ENCODE measurements at places on chromosomes 12 and 14. TPM values are rescaled to one million over a fixed set of nuclear protein-coding genes. Genes with fewer than 3 reads are reported as not detected.

DNA sequence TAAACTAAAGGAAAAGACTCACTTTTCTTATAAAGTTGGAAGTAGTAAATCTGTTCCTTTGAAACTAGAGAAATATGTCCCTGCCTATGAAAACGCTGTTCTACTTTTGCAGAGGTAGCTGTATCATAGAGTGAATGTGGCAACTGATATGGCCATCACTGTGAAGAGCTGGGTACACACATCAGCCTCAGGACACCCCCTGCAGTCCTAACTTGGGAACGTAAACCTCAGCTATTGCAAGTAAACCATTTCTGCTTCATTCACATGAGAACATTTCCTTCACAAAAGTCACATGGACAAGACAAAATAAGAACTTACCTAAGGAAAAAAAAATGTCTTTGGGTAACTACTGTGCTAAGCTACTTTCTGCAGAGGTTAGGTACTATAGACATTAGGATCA lies 233.3 kb upstream of the PPFIA2 start:
- no peak for DNase-seq

DNA sequence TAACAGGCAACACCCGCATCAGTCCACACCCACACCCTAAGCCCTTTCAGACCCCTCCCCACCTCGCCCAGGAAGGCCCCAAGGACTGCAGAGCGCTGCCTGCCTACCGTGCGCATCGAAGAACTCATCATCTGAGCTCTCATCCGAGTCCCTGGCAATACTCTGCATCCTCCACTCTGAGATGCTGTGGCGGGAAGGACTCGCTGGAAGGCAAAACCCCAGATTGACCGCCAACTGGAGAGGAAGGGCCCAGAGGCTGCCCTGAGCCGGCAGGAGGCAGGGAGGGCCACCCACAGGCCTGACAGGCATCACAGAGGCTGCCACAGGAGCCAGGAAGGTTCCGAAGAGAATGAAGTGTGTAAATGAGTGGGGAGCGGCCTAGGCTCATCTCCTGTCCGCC lies 23.8 kb downstream of the ARL6IP4 start:
- no peak for DNase-seq

- DNase-seq = no peak
These were observed 57.9 kb downstream of the FZD10 start for GRCh38 chr12:130219929-130220705.

GRCh38 chr14:20630340-20631022 lies 11.0 kb downstream of the OR6S1 start:
- DNase-seq = no peak

DNA sequence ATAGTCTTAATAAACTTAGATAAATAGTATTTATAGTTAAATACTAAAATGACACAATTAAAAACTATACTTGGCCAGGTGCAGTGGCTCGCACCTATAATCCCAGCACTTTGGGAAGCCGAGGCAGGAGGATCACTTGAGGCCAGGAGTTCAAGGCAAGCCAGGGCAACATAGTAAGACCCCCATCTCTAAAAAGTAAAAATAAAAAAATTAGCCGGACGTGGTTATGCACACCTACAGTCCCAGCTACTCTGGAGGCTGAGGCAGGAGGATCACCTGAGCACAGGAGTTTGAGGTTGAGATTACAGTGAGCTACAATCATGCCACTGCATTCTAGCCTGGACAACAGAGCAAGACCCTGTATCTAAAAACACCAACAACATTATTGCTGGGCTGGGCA lies 16.0 kb downstream of the CINP start:
- no peak for DNase-seq

GPR137C gene
- total RNA-seq = 0.99 TPM

MRPL52 gene
- 65.0 TPM for total RNA-seq

ACOT6 gene
- total RNA-seq = not detected

NINJ2 gene
- total RNA-seq = 5.3 TPM
